ENCODE measurements at places on chromosomes 11 and 22.

- no peak overlapping the region for H3K27ac ChIP-seq
- H3K36me3 ChIP-seq, result no peaks in the 10 kb centered on the region
- DNase-seq, result no peak
- H3K27me3 ChIP-seq, result no peaks in the 10 kb centered on the region
- no peak overlapping the region for H3K4me3 ChIP-seq
Measured at GRCh38 chr11:93497596-93497995, 45.6 kb downstream of the SMCO4 start.

DNA sequence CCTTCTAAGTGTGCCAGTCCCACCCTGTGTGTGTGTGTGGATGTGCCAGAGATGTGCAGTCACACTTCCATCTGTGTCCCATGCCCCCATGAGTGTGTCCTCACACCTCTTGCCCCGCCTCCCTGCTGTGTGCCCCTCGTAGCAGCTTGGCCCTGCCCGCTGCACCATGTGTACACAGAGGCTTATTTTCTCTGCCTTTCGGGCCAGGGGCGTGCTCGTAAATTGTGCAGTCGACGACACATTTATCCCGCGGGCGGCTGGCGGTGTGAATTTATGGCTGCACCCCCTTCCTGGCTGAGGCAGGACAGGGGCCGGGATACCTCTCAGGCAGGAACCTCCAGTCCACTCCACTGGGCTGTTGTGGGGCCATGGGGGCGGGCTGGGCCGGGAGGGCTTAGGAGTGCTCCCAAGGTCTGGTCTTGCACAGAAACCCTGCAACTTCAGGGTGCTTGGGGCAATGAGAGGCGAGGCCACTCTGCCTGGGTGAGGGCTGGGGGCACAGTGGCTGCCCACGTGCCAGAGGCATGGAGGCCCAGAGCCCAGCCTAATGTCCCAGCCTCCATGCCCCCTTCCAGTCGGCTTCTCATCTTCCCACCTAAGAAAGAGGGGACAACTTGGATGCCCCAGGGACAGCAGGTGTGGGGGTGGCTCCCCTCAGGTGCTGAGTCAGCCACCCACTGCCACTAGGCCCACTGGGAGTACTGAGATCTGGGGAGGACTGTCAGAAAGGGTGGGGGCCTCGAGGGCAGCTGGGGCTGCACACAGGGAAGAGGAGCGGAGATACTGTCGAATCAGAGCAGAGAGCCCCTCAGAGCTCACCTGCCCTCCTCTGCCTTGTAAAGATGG, 12.5 kb downstream of the GP1BB start:
- H3K4me3 ChIP-seq, result no peak overlapping the region
- peaks cover 21% of the 10 kb centered on the region for H3K4me1 ChIP-seq
- peaks cover 4% of the 10 kb centered on the region for H3K27me3 ChIP-seq
- H3K27ac ChIP-seq, result no peak overlapping the region

GRCh38 chr22:48750282-48750681, 1077.4 kb downstream of the BRD1 start:
- H3K4me1 ChIP-seq, result no peaks in the 10 kb centered on the region
- no peak overlapping the region for H3K27ac ChIP-seq

- no peak for DNase-seq
- no peaks in the 10 kb centered on the region for H3K36me3 ChIP-seq
- H3K27me3 ChIP-seq, result peaks cover 1% of the 10 kb centered on the region
- no peaks in the 10 kb centered on the region for H3K4me1 ChIP-seq
- H3K27ac ChIP-seq, result no peak overlapping the region
Measured at GRCh38 chr22:47549741-47550340, 787.4 kb downstream of the TBC1D22A start.

GRCh38 chr11:123190518-123190917, 4.5 kb downstream of the CLMP start:
- no peak overlapping the region for H3K4me3 ChIP-seq
- no peak overlapping the region for H3K27ac ChIP-seq
- H3K27me3 ChIP-seq, result peaks cover 4% of the 10 kb centered on the region

DNA sequence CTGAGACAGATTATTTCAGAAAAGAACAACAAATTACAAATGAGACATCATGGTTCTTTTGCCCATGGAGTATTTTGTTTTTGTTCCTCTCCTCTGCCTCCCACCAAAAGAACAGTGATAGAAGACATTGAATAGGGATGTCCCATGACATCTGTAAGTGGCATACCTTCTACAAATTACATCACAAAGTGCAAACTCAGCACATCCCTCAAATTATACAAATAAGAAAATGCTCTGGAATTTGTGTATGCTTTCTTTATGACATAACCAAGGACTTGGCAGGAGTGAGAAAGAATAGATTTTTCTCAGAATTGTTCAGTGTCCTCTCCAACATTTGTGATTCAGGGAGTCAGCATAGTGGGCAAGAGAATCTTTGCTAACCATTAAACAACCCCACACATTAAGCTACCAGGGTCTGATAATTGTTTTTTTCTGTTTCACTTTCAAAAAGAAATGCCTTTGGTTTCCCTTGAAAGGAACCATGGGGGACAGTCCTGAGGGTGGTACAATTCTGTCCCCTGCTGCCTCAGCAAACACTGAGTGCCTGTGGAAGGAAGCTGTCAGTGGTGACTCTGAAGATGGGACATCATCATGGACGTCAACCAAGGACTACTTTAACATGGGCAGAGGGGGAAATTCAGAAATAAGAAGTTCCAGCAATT, 430.3 kb downstream of the AASDHPPT start:
- no peaks in the 10 kb centered on the region for H3K27me3 ChIP-seq
- no peak for DNase-seq
- H3K4me1 ChIP-seq, result no peaks in the 10 kb centered on the region
- no peaks in the 10 kb centered on the region for H3K36me3 ChIP-seq
- H3K27ac ChIP-seq, result no peak overlapping the region

GRCh38 chr22:49340406-49340805, 487.3 kb downstream of the BRD1 start:
- H3K27ac ChIP-seq, result no peak overlapping the region
- DNase-seq, result no peak
- H3K4me3 ChIP-seq, result no peak overlapping the region
- H3K27me3 ChIP-seq, result no peaks in the 10 kb centered on the region
- no peaks in the 10 kb centered on the region for H3K4me1 ChIP-seq

DNA sequence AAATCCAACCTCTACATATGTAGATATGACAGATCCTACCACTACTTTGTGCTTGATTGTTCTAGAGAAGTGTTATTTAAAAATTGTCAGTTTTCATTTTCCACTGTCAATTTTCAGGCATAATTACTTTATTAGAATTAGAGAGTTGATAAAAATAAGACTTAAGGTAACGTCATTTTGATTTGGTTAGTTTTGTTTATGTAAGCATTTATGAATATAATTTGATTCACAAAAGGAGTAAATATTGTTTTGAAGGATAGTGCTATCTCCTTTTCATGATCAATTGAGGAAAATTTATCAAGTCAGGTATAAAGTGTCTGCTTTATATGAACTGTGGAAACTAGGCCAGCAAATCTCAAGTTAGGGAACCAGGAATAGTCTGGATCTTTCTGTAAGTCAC, 42.6 kb upstream of the PITPNB start:
- no peak overlapping the region for H3K27ac ChIP-seq
- no peaks in the 10 kb centered on the region for H3K36me3 ChIP-seq
- peaks cover 26% of the 10 kb centered on the region for H3K4me1 ChIP-seq
- H3K27me3 ChIP-seq, result no peaks in the 10 kb centered on the region

DNA sequence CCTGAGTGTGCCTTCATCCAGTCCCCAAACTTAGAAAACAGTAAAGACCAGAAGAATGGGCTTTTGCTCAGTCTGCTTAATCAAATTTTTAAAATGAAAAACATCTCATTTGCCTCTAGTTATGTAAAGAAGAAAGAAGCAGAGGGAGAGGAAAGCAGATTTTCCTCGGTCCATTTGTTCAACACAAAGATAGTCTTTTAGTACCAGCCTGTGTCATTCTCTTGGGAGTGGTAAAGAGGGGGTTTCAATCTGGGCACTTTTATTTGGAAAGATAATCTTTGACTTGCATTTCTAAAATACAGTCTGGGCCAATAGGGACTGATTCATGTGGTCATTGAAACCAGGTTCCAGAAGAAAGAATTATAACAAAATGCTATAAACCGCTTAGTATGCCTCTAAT, 29.5 kb downstream of the KREMEN1 start:
- no peaks in the 10 kb centered on the region for H3K27me3 ChIP-seq
- H3K4me1 ChIP-seq, result peaks cover 7% of the 10 kb centered on the region
- H3K4me3 ChIP-seq, result no peak overlapping the region
- no peak overlapping the region for H3K27ac ChIP-seq

- no peaks in the 10 kb centered on the region for H3K27me3 ChIP-seq
- no peak overlapping the region for H3K4me3 ChIP-seq
- peaks cover 8% of the 10 kb centered on the region for H3K4me1 ChIP-seq
- no peaks in the 10 kb centered on the region for H3K36me3 ChIP-seq
- H3K27ac ChIP-seq, result no peak overlapping the region
Measured at GRCh38 chr22:22446517-22446916, 62.0 kb downstream of the ZNF280B start.

DNA sequence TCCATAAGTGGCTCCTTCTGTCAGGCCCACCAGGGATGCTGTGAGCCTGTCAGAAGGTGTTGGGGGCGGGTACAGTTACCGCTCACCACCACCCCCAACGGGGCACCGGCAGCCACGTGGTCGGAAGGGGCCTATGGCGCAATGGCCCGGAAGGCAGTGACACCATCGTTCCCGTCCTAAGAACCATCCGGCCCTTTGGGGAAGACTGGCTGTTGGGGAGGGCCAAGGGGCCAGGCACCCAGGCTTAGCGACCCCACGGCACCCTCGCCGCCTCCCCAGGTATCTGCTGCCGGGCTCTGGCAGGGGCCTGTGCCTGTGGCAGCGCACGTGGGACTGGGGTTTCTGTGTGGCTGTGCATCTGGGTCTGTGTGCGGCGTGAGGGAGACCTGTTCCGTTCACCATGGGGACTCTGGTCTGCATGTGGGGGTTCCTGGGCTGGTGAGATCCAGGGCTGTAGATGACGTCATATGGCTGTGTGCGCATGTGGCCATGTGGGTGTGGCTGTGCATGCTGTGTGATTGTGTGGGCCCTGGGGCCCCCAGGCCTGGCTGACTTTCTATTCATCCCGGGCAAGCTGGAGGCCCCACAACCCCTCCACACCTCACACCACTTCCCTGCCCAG, 717 bp downstream of the OSM start:
- no peaks in the 10 kb centered on the region for H3K36me3 ChIP-seq
- H3K27me3 ChIP-seq, result peaks cover 9% of the 10 kb centered on the region
- H3K4me3 ChIP-seq, result no peak overlapping the region
- DNase-seq, result no peak

DNA sequence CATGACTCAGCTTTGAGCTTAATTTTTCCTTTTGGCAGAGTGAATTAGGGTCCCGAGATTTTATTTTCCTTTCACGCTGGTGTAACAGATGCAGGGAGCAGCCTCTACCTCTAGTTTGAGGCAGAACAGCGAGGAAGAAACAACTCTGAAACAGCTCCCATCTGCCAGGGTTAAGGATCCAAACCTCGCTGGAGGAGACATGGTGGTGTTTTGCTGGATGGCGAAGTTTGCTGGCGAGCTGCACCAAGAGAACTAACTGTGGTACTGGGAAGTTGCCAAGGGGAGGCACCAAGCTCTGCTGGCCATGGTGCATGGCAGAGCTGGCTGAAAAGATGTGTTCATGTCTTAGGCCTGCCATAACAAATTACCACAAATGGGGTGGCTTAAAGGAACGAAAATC, 7.6 kb upstream of the ALKBH3 start:
- H3K27me3 ChIP-seq, result peaks cover 6% of the 10 kb centered on the region
- no peaks in the 10 kb centered on the region for H3K36me3 ChIP-seq
- no peak overlapping the region for H3K27ac ChIP-seq
- DNase-seq, result no peak
- H3K4me1 ChIP-seq, result no peaks in the 10 kb centered on the region
- no peak overlapping the region for H3K4me3 ChIP-seq

- no peaks in the 10 kb centered on the region for H3K36me3 ChIP-seq
- no peak for DNase-seq
- H3K27me3 ChIP-seq, result no peaks in the 10 kb centered on the region
Measured at GRCh38 chr22:28204382-28204781, 285.3 kb upstream of the PITPNB start.

DNA sequence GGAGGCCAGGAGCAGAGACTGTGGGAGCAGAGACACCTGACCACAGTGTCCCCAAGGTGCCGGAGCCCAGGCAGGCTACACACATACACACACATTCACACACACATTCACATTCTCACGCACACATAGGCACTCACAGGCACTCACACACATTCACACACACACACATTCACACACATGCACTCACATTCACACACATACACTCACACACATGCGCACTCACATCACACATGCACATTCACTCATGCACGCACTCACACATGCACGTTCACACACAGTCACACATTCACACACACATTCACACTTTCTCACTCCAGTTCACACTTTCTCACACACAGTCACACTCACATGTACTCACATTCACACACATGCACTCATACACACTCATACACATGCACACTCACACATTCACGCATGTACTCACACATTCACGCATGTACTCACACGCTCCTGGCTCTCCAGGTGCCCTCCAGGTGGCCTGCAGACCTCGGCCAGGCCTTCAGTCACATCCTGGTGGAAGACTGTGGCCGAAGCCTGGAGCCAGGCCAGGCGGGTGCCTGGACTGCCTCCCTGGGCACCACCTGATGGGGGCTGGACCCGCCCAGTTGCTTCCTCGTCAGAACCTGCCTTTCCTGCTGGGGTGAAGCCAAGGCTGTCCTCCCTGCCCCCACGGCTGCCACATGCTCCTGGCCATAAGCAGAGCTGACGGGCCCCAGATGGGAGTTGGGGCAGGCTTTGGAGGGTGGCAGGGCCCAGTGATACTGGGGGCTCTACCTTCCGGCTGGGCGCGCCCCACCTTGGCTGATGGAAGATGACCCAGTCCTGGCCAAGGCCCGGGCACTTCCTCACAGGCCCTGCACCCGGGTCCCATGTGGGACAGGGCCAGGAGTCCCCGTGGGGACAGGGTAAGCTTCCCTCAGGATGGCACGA, 89.5 kb downstream of the WNT7B start:
- H3K4me3 ChIP-seq, result no peak overlapping the region
- H3K27ac ChIP-seq, result no peak overlapping the region
- H3K4me1 ChIP-seq, result no peaks in the 10 kb centered on the region

- H3K36me3 ChIP-seq, result peaks cover 85% of the 10 kb centered on the region
- DNase-seq, result no peak
- H3K4me3 ChIP-seq, result no peak overlapping the region
Measured at GRCh38 chr22:46286941-46287872, 9.5 kb upstream of the GTSE1 start.

GRCh38 chr11:119889728-119890280, 160.8 kb upstream of the NECTIN1 start:
- no peak overlapping the region for H3K27ac ChIP-seq
- H3K4me3 ChIP-seq, result no peak overlapping the region
- H3K36me3 ChIP-seq, result no peaks in the 10 kb centered on the region
- H3K4me1 ChIP-seq, result no peaks in the 10 kb centered on the region
- no peak for DNase-seq

All from HepG2 (cell line).